T-helper 17 cell (primary cell): ENCODE measurements at places on chromosomes 7 and 10.

DNA sequence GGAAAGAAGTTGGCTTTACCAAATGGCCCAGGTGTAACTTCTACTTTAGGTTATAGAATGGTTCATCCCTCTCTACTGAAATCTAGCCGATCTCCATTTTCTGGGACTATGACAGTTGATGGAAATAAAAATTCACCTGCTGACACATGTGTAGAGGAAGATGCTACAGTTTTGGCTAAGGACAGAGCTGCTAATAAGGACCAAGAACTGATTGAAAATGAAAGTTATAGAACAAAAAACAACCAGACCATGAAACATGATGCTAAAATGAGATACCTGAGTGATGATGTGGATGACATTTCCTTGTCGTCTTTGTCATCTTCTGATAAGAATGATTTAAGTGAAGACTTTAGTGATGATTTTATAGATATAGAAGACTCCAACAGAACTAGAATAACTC, 43.6 kb downstream of the CCSER2 start:
- DNase-seq: no peak

DNA sequence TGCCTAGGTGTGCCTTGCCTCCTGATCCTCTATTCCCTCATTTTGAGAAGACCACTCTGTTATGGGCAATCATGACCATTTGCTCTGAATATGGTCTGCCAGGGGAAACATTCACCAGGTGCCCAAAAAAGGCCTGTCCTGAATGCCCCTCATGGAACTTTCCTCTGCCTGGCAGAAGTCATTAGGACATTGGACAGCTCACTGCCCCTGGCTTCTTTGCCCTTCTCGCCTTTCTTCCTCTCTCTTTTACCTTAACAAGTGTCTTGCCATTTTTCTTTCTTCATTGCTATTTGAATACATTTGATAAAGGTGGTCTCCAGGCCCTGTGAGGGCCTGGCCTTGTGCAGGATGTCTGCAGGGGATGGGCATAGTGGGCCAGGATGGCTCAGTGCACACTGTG, 20.3 kb downstream of the MBL2 start:
- no peak for DNase-seq

DNA sequence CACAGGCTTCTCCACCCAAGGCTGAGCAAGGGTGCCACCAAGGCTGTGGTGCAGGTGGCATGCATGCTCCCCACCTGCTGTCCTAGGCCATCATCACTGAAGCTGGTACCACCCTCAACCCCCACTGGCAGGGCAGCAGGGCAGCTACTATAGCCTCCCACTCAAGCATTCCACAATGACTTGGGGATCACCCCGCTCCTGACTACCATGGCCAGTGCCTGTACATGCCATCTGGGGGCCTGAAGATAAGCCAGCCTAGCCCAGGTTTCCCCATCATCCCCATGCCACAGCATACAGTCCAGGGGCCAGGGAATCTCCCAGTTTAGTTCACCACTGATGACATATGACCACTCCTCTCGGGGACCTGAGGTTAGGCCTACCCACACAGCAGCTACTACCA, 510.9 kb upstream of the LRRTM3 start:
- DNase-seq: no peak

GRCh38 chr10:128051548-128051947, 74.7 kb downstream of the MKI67 start:
- DNase-seq: no peak

GRCh38 chr10:33265621-33266020, 68.8 kb downstream of the NRP1 start:
- DNase-seq: no peak

DNA sequence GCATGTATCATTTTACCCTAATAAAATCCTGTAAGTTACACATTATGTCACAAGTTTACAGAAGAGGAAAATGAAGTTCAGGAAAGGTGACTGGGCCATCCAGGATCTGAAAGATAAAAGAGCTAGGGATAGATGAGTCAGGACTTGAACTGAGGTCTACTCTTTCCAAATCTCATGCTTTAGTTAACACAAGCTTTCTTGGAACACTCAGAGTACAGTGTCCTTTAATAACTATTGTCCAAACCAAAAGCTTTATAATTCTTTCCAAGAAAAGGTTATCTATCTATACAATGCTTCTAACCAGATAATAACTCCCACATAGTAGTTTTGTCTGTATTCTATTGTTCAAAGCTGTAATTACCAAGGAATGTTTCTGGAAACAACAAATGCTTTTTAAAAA, 164.6 kb downstream of the LRRN3 start:
- DNase-seq: no peak

DNA sequence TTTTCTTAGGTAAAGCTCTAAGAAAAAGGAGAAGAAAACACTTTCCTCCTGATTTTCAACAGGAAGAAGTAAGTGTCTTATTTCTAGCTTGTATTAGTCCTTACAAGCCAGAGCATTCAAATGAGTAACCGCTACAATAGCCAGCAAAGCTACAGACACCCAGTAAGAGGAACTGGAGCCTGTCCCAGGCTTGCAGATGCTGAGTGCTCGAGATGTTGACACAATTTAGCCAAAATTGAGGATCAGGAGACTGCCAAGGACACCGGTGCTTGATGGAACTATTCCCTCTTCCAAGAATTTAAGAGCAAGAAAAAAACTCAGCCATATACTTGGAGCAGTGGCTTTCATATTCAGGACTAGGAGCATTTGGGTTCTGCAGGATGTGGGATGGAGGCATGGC, 149.3 kb upstream of the DPP6 start:
- DNase-seq: no peak

DNA sequence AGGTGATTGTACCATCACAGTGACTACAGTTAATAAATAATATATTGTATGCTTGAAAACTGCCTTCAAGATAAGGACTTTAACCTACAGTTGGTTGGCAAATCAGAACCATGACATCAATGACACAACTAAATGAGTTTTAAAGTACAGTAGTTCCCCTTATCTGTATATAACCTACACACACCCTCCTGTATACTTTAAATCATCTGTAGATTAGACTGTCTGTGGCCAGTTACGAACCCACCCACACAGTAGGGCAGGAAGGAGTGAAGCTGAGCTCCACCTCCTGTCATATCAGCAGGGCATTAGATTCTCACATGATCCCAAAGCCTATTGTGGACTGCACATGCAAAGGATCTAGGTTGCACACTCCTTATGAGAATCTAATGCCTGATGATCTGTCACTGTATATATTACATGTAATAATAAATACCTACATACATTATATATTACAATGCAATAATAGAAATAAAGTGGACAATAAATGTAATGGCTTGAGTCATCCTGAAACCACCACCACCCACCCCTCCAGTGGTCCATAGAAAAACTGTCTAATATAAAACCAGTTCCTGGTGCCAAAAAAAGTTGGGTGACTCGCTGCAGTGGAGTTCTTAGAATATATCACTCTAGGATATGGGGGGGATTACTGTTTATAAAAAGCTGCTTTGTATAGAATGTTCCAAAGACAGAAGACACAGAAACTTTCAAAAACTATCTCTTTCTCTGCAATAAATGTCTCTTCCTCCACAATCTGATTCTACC, 5.6 kb downstream of the TPK1 start:
- no peak for DNase-seq

DNA sequence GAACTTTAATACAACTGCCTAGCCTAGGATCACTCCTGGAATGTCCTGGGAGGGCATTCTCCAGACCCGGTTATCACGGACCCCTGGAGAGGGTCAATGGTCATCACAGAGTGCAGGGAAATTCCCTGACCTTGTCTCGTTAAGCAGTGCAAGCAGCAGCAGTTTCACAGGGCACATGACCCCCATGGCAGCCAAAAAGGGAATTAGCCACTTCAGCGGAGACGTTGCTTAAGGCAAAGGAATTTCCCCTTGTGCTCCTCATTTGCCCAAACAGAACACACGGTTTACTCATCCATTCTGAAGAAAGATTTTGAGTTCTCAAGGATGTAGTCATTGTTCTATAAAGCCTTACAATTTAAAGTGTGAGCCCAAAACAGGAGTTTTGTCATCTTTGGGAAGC, 260.3 kb downstream of the SNX13 start:
- no peak for DNase-seq

GRCh38 chr10:95761939-95762492, 6.1 kb downstream of the ENTPD1 start:
- DNase-seq: no peak

DNA sequence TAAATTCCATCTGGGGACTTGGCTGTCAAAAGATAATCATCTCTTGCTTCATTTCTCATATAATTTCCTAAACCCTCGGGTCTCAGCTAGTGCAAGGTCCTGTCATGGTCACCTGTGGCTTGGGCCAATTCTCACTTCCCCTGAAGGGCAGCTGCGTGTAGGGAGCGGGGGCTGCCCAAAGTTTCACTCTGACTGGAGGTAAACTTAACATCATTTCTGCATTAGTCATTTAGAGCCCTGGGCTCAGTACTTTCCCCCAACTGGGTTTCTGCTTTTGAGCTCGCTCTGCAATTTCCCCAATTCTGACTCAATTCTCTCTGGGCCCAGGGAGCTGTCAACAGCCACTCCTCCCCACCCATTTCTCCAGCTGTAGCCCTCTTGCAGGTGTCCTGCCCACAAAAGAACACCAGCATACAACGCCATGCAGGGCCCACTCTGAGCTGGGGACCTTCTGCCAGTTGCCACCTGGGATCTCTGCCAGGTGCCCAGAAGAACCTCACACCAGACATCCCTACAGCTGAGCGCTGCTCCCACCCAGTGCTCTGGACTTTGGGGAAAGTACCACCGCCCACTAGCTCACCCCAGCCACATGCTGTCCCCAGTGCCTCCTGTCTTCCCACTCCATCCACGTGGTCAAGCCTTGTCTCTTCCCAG, 37.9 kb downstream of the VOPP1 start:
- no peak for DNase-seq

DNA sequence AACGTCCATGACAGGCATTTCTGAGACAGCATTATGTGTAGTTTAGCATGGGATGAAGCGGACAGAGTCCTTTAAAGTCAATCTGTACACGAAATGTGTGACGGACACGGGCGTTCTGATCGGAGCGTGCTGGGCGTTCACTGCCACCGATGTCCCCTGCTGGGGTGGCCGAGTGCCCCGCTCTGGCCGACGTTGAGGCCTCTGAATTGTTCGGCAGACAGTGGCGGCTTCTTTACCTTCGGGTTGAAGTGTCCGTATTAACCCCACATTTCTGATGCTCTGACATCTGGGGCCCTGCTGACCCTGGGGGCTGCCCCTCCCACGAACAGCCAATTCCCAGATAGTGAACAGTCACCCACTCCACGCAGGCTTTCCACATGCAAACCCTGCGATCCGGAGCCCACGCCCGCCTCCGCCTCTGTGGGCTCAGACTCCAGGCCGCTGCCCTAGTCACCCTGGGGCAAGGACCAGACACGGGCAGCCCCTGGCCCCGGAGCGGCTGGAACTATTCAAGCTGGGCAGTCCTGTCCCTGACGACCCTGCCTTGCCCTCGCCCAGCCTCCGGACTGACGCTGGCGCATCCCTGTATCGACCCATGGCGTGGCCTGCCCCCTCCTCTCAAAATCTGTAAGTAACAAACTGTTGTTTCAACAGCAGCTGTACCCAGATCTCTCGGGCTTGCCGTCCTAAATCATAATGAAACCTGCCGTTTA, 445.7 kb downstream of the PTPRN2 start:
- DNase-seq: no peak

DNA sequence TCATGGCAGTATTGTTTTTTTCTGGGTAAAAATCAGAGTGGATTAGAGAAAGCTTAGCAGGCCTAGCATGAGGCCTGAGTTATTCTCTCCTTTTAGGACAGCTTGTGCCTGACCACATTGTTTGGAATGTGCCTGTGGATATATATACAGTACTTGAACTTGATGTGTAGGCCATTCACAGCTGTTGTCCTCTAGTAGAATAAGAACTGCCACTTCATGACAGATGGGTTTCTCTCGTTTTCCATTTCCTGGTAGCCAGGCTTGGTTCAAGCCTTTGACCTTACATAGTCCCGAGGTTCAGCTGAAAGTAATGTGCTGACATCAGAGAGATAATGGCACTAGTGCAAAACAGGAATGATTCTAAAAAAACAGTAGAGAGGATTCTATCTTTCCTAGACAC, 473.9 kb downstream of the AUTS2 start:
- DNase-seq: no peak

GRCh38 chr7:54811041-54811845, 52.2 kb upstream of the SEC61G start:
- no peak for DNase-seq
